ENCODE measurements at places on chromosomes 3 and 15. TPM values are rescaled to one million over a fixed set of nuclear protein-coding genes. Genes with fewer than 3 reads are reported as not detected.
A peak's percentile ranks its signal among the peaks of the same experiment; 100 is the strongest.

DNA sequence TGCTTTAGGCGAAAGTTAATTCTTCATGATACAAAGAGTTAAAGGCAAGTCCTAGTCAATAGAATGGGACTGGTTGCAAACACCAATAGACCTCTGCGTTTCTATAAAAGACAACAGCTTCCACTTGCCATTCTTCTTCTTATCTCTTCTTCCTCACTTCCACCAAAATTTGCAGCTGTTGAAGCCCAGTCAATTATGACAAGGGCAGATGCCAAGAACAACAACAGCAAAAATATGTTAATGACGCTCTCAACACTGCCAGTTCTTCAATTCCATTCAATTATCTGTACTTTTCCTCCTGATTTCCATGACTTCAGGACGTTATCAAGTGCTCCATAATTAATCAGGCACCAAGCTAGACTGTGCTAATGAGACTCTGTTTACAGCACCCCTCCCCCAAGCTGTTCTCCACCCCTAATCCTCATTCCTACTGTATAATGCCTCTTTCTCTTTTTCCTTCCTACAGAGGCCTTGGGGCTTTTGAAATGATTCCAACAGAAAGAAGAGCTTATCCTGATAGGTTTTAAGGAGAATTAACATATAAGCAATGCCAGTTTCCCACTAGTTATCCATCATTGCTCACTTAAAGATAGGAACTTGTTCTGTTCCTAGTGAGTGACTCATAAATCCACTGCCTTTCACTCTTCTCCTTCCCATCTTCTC, 1160.5 kb downstream of the IGSF11 start:
- DNase-seq: no peak

DNA sequence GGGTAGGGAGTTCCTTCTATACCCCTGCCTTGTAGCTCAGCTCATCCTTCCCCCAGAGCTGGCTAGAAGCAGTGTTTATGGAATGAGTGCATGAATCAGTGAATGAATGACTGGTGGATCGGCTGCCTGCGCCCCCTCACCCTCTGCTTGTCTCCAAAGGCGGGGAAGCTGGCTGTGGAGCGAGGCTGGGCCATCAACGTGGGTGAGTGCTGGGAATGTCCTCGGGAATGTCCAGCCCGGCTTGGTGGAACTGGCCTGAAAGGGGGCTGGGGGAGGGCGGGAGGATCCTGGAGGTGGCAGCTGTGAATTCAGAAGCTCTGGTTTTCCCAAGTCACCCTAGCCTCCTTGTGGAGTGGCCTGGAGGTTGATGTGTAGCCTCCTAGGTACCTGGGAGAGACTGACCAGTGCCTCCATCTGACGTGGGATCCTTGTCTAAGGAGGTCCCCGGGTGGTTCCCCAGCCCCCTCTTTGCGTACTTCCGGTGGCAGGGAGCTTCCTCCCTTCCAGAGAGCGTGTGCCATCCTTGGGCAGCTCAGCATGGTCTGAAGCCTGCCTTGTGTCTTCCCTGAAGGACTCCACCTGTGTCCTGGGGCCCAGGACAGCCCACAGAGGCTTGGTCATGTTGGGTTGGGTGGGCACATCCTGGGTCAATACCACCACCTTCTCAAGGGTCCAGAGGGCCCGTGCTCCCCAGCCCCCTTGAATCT, 18.4 kb downstream of the HDAC11 start:
- no peak for DNase-seq

GRCh38 chr3:143291836-143292447, 172.4 kb downstream of the CHST2 start:
- no peak for DNase-seq

GRCh38 chr3:185405664-185406063, 42.7 kb downstream of the MAP3K13 start:
- no peak for DNase-seq

DNA sequence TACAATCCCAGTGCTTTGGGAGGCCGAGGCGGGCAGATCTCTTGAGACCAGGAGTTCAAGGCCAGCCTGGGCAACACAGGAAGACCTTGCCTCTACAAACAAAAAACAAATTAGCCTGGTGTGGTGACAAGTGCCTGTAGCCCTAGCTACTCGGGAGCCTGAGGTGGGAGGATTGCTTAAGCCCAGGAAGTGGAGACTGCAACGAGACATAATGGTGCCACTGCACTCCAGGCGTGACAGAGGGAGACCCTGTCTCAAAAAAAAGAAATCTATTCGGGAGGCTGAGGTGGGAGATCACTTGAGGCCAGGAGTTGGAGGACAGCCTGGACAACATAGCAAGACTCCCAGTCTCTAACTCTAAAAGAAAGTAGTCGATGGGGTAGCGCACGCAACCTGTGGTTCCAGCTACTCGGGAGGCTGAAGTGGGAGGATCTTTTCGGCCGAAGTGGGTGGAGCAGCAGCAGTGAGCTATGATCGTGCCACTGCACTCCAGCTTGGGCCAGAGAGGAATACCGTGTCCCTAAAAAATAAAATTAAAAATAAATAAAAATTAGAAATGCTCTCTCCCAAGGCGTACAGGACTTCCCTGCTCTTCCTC, 775 bp downstream of the C3orf33 start:
- DNase-seq: peak; percentile 28

GRCh38 chr3:152731511-152731910, 103.4 kb upstream of the P2RY1 start:
- DNase-seq: no peak

DNA sequence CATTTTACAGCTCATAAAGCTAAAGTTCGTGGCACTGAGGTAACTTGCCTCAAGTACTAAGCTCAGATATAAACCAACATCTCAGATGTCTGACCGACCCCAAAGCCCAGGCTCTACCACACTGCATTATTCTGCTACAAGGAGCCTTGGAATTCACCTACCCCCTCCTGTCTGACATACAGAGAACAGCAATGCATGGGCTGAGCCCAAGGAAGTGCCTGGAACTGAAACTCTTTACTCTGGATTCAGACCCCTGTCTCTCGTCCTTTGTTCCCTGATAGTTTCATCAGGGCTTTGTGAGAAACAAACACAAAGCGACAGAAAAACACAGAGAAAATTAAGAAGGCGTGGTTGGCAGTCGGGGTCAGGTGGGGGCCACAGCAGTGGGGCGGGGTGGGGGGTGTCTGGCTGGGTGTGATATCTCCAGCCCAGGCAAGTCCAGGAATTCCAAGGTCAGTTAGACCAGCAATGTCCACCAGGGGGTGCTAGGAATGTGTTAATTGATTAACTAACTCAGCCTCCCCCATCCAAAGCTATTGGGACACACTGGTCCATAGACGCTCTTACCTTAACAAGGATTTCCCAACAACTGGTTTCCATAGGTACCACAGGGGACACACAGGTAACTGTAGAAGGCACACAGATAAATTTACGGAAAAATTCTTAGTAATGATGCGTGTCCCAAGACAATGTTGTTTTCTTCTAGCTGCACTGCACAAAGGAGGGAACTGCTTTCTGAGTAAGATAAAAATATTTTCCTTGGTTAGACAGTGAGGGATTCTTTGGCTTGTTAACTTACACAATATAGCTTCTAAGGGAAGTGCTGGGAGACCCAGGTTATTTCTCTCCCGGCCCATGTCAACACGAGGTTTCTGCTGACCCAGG, 18.8 kb upstream of the SSUH2 start:
- peak; percentile 77 for DNase-seq

- DNase-seq: no peak
Measured at GRCh38 chr3:119598410-119599098, 869 bp downstream of the PLA1A start.

DNA sequence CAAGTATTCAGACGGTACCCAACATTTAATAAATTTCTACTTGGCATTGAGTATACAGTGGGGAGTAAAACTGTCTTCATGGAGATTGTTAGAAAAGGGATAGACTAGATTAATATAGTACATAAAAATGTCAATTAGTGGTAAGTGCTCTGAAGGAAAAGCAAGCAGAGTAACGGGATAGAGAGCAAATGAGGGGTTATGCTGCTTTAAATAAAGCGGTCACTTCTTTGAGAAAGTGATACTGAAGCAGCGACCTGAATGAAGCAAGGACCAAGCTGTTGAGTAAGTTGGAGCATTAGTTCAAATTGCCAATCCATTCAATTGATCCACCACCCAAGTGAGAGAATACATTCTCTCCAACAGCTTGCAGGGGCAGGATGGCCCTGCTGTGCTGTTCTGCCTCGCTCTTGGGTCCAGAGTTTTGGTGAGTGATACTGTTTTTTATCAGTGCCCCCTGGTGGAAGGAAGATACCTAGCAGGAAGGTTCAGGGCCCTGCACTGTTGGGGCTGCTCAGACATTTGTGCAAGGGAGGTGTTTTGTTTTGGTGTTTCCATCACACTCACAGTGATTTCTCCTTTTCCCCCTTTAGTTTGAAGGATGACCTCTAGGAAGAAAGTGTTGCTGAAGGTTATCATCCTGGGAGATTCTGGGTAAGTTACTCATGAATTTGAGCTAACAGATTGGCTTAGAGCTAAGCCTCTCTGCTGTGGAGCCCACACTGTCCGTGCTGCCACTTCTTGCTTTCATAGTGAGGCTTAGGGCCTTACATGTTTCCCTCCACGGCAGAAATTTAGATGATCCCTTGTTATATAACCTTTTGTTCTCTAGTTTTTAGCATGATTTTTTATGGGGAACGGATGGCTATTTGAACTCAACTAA, 69.0 kb downstream of the RAB7A start:
- DNase-seq: peak; percentile 44

DNA sequence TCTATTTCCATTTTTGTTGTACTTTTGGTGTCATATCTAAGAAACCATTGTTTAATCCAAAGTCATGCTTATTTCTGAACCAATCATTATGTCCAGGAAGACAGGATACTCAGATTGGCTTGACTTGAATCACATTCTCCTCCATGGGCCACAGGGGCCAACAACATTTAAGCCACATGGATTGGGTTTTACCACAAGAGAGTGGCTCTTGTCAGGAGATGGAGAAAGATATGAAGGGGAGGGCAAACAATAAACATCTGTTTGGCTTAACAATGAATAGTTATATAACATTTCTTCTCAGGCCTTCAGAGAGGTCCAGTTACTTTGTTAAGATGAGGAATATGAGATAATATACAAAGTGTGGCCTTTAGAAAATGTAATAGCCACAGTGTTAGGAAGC, 44.6 kb downstream of the GXYLT2 start:
- no peak for DNase-seq

Gene ALG1L2
- polyA plus RNA-seq: not detected

Gene PRTG
- polyA plus RNA-seq: 2.5 TPM

Gene LCTL
- 0.23 TPM for polyA plus RNA-seq

Gene ZNF620
- polyA plus RNA-seq: 3.1 TPM

Gene SLC28A2
- not detected for polyA plus RNA-seq

Gene SLCO3A1
- 15.4 TPM for polyA plus RNA-seq

Gene MRPL3
- polyA plus RNA-seq: 57.2 TPM

Gene CNTN4
- polyA plus RNA-seq: 6.6 TPM
